ENCODE measurements at places on chromosomes 3 and 15.
A peak's percentile ranks its signal among the peaks of the same experiment; 100 is the strongest.

- DNase-seq: no peak
Observed at GRCh38 chr15:64807051-64807749, 18.2 kb downstream of the PIF1 start.

DNA sequence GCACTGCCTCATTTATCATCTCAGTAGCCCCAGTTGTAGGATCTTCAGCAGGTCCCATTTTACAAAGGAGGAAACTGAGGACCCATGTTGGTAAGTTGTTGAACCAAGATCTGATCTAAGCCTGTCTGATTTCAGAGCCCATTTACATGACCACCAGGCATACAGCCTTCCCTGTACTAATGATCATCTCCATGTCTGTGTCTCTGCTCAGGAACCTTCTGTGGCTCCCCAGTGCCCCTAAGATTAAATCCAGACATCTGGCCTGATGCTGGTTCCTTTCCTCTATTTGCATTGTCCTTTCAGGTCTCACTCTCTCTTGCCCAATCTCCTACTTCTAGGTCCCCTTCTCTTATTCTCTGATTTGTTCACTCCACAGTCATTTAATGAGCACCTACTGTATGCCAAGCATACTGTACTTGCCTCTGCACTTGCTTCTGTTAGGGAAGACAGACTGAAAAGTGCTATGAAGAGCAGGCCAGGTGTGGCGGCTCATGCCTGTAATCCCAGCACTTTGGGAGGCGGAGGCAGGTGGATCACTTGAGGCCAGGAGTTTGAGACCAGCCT, 32.4 kb downstream of the ATP2B2 start:
- no peak for DNase-seq

DNA sequence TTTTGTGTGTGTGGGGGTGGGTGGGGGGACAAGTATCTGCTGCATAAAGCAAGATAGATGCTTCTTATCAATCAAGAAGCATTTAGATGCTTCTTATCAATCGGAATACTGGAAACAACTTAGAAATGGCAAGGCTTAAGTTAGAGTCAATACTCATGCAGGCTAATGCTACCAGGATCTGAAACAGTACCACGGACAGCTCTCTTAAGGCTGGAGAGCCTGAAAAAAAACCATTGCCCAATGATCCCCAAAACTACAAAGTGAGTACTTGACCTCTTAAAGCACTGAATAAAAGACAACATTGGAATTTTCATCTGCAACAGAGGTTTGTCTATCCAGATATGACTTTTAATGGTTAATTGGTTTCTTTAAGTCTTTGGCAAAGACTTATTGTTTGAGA, 262.3 kb downstream of the GAP43 start:
- no peak for DNase-seq

GRCh38 chr3:117671722-117672318, 962.2 kb downstream of the TUSC7 start:
- no peak for DNase-seq

DNA sequence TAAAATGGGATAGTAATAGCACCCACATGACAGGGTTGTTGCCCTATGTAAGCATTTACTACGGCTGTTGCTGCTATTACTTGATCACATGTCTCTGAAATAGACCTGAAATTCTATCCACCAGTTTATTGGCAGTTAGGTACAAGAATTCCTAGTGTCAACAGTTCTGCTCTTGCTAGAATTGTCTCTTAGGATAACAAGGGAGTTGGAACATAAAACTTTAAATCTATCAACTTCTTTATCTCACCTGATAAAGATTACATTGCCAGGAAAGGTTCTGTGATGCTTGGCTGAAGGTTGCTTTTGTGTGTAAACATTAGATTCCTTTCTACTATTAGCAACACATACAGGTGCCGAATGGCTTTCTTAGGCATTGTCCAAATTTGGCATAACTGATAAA, 38.7 kb downstream of the ATP13A4 start:
- DNase-seq: no peak

DNA sequence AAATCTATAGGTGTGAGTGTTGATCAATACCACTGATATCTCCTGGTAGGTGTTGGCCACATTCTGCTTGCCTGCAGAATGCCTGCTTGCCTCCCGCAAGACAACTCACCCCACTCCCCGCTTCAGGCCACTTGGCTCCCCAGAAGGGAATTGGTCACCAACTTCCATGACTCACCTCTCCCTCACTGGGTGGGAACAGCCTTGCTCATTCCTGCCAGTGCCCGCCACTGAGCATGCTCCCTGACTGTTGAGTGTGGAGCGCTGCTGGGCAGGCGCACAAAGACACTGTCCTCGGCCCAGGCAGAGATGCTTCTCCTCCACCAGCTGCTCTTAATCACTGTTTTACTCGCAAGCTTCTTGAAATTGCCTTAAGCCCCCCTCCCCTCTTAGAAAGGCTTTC, 57.3 kb upstream of the PPP2R3A start:
- DNase-seq: no peak

- DNase-seq: no peak
Observed at GRCh38 chr3:49172551-49173041, 1.2 kb downstream of the KLHDC8B start.

DNA sequence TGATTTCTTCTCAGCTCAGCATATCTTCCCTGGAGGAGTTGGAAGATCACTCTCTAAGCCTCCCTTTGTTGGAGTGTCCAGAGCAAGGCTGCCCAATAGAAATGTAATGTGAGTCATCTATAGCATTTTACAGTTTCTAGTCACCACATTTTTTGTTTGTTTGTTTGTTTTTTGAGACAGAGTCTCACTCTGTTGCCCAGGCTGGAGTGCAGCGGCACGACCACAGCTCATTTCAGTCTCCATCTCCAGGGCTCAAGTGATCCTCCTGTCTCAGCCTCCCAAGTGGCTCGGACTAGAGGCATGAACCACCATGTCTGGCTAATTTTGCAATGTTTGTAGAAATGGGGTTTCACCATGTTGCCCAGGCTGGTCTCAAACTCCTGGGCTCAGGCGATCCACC, 21.3 kb downstream of the KLHL6 start:
- DNase-seq: no peak

GRCh38 chr3:189143771-189144170, 28.0 kb upstream of the TPRG1 start:
- no peak for DNase-seq

DNA sequence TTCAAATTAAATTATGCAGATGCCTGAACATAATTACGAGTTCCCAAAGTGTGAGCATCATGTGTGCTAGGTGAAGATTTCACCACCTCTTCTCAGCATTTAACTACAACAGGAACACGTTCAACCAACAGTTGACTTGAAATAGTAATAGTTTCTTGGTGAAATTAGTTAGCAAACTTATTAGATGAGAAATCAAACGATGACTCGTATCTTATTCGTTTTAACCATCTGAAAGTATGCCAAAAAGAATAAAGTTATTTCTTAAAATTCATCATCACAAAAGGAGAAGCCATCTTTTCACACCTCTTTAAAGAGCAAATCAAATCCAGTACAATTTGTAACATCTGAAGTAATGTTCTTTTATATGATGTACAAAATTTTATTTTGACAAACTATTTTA, 2.3 kb downstream of the BNC1 start:
- DNase-seq: no peak

DNA sequence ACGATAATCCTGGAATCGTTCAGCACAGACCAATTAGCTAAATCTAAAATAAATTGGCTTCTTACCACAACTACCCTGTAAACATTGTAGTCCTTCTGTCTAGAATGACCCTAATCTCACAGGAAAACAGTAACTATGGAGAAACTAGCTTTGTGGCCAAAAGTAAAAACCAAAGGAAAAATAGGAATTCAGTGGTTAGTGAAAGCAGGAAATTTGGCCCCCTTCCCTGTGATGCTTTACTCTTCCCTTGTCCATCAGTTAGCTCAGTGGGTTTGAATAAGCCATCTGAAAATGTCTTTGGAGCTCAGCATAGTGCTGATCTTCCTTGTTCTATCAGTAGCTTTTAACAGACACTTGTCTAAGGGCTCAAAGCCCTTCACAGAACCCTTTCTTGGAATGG, 1.6 kb downstream of the NMD3 start:
- DNase-seq: no peak

GRCh38 chr3:135917076-135917475, 48.5 kb upstream of the PPP2R3A start:
- no peak for DNase-seq

GRCh38 chr15:68629519-68630210, 50.9 kb downstream of the CORO2B start:
- DNase-seq: no peak

DNA sequence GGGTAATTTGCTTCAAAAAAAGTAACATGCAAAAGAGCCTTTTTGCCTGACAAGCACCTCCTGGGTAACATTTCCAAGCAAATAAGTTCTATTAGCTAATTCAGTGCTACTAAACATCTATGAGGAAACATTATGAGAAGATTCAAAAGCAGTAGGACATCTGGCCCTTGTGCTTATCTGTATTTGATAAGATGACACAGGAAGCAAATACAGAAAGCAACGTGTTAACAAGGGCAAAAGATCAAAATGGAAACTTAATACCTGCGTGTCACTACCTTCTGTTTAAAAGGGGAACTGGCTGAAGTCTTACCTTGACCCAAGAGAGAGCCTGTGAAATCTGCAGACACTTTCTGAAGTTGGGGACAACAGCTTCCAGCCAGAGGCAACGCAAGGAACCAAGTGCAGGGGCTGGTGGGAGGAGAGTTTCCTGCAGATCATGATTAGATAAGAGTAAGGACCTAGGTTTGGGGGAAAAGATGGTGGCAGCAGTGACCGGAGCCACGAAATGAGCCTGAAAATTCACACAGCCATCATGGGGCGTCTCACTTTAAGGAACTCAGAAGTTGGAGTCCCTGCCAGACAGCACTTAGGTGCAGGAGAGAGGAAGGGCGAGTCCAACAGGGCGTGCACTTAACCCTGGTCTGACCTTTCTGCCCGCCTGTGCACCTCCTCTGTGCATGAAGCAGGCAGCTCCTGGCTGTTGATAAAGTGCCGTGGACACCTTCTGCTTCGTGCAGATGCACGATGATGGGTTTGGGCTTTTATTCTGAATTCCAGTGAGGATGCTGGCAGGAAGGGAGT, 153.6 kb upstream of the BHLHE40 start:
- DNase-seq: peak; percentile 19

- no peak for DNase-seq
Observed at GRCh38 chr3:123229145-123229544, 27.4 kb downstream of the SEC22A start.

GRCh38 chr3:183310936-183311335, 57.9 kb downstream of the B3GNT5 start:
- no peak for DNase-seq

GRCh38 chr3:129958755-129959154, 15.8 kb upstream of the TRH start:
- no peak for DNase-seq

- DNase-seq: no peak
Observed at GRCh38 chr15:96322536-96323318, 7.8 kb upstream of the NR2F2 start.

- no peak for DNase-seq
Observed at GRCh38 chr3:110133971-110134370, 796.6 kb upstream of the DPPA4 start.

DNA sequence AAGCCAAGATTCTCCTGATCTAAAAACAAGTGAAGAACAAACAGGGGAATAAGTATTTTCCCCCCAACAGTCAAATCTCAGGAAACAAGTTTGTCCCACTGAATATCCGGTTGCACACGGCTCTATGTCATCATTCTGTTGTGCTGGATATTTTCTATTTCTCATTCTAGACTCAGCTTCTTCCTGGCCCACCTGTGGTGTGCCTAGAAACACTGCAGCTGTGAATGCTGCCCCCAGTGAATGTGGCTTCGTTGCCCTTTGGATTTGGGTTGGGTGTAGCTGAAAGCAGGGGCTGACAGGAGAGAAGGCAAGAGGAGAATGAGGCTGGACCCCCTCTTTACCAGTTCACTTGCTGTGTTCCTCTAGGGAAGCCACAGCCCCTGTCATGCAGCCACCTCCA, 181.2 kb upstream of the PROK2 start:
- DNase-seq: no peak

DNA sequence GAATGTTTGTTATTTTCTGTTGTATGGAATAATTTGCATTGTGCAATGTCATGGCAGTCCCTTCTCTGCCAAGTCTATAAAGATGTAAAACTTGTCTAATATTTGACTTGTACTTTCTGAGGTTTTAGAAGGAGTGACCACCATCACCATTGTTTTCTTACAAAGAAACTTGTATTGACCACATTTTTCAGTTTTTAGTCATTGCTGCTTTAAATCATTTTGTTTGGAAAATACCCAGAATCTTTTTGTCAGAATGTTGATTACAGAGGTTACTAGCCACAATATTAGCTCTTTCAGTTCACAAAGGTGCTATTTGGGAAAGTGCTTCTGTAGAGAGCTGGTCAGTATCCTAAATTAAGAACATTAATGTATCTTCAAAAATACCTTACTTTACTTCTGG, 532.4 kb upstream of the GBE1 start:
- DNase-seq: no peak

GRCh38 chr3:37662785-37663184, 198.9 kb upstream of the CTDSPL start:
- DNase-seq: no peak

GRCh38 chr15:62369454-62369853, 204.4 kb upstream of the C2CD4B start:
- DNase-seq: no peak
